ENCODE measurements at places on chromosomes 4 and X.

GRCh38 chr4:4838936-4839810 lies 20.3 kb upstream of the MSX1 start:
- DNase-seq = no peak

- no peak for DNase-seq
Measured at GRCh38 chrX:2507904-2508627, 7.3 kb upstream of the DHRSX start.

- DNase-seq = no peak
Measured at GRCh38 chr4:124177647-124178425, 534.7 kb downstream of the ANKRD50 start.

DNA sequence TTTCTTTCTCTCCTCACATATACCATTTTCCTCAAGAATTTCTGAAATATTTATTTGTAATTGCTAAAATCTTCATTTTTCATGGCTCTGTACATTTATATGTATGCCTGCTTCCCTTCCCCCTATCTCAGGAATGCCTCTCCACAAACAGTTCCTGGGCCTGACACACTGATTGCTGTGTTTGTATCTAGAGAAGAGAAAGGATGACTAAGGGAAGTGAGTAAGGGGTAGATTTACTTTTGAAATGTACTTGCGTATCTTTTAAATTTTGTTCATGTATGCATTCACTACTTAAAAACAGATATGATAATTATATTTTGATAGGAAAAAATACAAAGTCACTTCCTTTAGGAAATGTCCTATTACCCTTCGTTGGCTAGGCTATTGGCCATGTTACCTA lies 790.8 kb downstream of the PCDH18 start:
- no peak for DNase-seq

DNA sequence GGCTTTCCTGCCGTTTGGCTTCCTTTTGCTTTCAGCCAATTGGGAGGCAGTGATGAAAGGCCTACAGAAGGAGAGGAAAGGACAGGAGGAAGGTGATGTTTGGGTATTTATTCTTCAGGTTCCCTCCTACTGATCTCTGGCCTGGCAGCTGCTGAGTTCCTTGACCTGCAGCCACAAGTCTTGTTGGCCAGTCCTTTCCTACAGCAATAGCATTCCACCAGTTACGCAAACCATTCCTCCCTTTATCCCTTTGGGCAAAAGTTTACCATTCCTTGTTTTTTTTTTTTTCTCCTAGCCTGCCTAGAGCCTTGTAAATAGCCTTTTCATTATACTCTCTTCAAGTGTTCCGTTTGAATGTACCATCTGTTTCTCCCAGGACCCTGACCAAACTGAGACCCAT lies 198.1 kb upstream of the FTHL17 start:
- DNase-seq = no peak

- DNase-seq = peak; percentile 17
Measured at GRCh38 chrX:20530406-20530921, 263.8 kb upstream of the RPS6KA3 start.

DNA sequence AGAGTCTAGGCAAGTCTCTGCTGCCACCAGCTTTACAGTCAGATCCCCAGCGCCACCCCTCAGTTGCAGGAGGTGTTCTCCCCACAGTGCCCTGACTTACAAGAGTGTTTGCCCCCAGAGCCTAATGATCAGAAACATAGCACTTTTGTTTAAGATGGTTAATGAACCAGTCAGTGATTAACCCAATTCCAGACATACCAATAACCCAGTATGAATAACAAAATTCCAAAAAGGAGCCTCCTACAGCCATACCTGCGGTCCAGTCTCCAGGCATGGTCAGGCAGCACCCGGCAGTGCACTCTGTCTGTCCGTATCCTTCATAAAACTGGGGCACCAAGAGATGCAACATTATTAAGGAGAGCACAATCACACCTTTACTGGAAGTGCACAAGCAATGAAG lies 30.7 kb upstream of the CENPU start:
- DNase-seq = no peak

DNA sequence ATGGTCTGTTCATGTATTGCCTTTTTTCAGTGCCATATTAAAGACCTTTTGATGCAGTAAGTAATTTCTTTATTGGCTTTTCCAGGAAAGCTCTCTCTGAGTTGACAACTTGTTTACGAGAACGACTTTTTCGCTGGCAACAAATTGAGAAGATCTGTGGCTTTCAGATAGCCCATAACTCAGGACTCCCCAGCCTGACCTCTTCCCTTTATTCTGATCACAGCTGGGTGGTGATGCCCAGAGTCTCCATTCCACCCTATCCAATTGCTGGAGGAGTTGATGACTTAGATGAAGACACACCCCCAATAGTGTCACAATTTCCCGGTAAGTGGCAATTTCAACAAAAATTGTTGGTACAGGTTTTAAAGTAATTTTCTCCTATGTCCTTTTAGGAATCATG lies 148.0 kb downstream of the STIM2 start:
- no peak for DNase-seq

GRCh38 chr4:153090181-153090580 lies 114.1 kb upstream of the TRIM2 start:
- DNase-seq = no peak

- DNase-seq = no peak
Measured at GRCh38 chrX:6021316-6022091, 207.2 kb downstream of the NLGN4X start.

- DNase-seq = no peak
Measured at GRCh38 chr4:99636422-99636821, 21.2 kb downstream of the C4orf54 start.

GRCh38 chr4:26323821-26324220 lies 3.0 kb downstream of the RBPJ start:
- no peak for DNase-seq

DNA sequence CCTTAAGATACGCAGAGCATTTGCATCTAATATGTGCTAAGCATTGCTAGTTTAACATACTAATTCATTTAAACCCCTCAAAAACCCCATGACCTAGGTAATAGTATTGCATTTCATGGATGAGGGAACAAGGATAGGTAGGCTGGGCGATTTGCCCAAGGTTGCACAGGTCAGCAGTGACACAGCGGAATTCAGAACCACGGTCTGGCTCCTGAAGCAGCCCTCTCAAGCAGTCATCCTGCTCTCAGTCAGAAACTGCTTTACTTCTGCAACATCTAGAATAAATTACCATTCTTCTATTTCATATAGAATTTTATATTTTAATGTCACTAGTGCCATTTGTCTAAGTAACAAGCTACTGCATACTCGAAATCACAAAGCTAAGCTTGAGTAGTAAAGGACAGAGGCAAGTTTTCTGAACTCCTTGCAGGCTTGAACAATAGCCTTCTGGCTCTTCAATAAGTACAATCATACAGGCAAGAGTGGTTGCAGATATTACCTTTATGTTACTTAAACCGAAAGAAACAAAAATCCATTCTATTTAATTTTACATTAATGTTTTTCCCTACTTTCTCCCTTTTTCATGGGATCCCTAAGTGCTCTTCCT lies 555 bp upstream of the SPP1 start:
- no peak for DNase-seq

- no peak for DNase-seq
Measured at GRCh38 chr4:176611381-176611780, 181.3 kb downstream of the VEGFC start.

- no peak for DNase-seq
Measured at GRCh38 chrX:7119950-7120877, 27.3 kb upstream of the STS start.

DNA sequence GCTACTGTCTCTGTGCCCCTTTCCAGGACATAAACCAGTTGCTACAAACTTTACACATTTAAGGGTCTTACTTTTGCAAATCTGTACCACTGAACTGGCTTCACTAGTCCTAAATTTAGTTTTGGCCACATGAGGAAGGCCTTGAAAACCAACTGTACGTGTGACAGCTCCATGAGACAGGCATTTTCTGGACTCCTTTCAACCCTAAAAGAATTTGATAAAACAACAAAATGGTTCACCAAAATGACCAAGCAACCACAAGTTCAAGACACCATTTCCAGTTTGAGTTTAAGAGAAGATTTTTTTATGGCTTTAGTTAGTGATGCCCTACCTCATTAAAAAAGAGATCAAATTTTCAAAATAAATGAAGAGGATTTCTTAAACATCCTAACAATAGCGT lies 246.4 kb downstream of the ZNF674 start:
- DNase-seq = no peak

DNA sequence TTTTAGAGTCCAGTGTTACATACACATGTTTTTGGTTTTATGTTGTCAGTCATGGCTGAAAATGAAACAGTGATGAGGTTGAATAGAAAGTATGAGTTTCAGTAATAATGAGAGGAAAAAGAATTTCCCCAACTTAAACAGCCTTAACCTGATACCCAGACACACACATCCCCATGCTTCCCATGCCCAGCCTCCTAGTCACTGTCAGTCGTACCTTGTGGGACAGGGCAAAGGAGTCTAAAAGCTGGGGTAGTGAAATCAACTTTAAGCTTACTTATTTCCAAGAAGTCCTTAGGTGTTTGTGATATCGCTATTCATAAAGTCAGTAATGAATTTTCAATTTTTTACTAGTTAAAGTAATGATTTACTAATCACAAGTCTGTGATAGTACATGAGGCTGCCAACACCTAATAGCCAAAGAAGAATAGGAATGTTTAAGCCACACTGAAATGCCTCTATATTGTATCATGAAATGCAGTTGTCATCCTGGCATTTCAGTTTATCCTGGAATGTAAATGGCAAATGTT lies 24.3 kb upstream of the GPR34 start:
- no peak for DNase-seq

- no peak for DNase-seq
Measured at GRCh38 chr4:68883870-68884269, 67.7 kb downstream of the UGT2A3 start.

All from stimulated activated CD8-positive, alpha-beta memory T cell treated with anti-CD3 and anti-CD28 coated beads, Interleukin-2, amount 100 ng/mL, for 48 hours (primary cell).